ENCODE measurements at places on chromosomes 11 and 22. TPM values are rescaled to one million over a fixed set of nuclear protein-coding genes. Genes with fewer than 3 reads are reported as not detected.

The LRRC4C gene
- 0.32 TPM for total RNA-seq

The LMNTD2 gene
- 2.2 TPM for total RNA-seq

The OR8G5 gene
- total RNA-seq: not detected

The UBQLNL gene
- total RNA-seq: under 0.01 TPM

The KCNJ11 gene
- not detected for total RNA-seq

The CDC42EP2 gene
- total RNA-seq: 21.3 TPM

The ASCL2 gene
- total RNA-seq: not detected

The PPFIBP2 gene
- total RNA-seq: 9.7 TPM

The OR52K1 gene
- not detected for total RNA-seq

The PIH1D2 gene
- total RNA-seq: 2.6 TPM
